ENCODE measurements at places on chromosomes 1 and 21.

GRCh38 chr21:45074048-45074817 is at the start of gene ADARB1:
ADARB1 (plus strand) TSS chr21:45074580; CDS start chr21:45171657, 97,077 bp downstream.
- no peak for DNase-seq

- no peak for DNase-seq
Measured at GRCh38 chr1:161994175-161994668, 29.4 kb downstream of the OLFML2B start.

GRCh38 chr1:115430441-115431158 is 92.6 kb upstream of the NGF start:
- DNase-seq: peak; percentile 66

DNA sequence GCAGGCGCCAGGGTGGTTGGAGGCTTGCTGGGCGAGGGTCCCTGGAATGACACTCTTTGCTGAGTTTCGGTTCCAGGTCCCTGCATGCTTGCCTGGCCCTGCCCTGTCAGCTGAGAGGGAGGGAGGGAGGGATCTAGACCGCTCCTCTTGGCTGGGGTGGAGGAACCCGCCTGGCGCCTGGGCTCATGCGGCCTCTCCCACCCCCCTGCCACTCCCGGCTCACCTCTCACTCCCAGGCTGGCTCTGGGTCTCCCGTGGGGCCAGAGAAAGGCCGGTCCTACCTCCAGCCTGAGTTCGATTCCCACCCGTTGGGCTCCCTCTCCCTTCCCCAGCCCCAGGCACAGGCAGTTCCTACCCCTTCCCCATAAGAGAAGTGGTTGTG is 19.0 kb upstream of the IFNLR1 start:
- no peak for DNase-seq

GRCh38 chr1:226548256-226549093 is at the start of gene STUM:
STUM (plus strand) TSS chr1:226548764; CDS start chr1:226548905, 141 bp downstream.
- DNase-seq: no peak

DNA sequence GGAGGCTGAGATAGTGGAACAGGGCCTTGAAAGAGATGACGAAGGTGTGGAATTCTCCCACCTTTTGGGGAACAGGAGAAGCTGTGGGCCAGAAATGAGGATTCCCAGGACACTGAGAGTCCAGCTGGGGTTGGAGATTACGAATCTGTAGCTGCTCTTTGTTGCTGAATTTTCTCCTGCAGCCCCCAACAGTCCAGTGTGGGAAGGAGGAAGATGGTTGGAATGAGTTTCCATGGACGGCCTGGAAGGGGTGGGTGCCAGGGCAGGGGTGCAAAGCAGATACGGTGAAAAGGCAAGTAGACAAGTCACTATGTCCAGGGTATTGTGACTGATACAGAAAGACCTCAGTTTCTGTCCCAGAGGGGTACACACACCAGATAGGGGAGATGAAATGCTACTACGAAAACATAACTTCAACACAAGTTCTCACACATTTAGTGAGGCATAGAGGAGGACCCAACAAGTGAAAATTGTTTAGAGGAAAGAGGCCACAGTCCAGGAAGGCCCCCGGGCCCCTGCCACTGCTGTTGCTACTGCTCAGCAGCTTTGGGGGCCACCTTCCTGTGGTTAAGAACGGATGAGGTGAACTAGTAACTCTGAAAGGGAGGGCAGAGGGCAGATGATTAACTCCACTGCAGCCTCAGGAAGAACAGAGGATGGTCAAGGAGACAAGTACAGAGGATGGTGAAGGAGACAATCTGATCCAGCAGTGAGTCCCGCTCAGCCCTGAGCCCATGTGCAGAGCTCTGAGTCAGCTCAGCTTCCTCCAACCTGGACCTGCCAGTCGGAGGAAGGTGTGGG is 7.3 kb downstream of the CD244 start:
- DNase-seq: no peak

GRCh38 chr1:119225831-119226230 is 85.4 kb upstream of the WARS2 start:
- DNase-seq: no peak

DNA sequence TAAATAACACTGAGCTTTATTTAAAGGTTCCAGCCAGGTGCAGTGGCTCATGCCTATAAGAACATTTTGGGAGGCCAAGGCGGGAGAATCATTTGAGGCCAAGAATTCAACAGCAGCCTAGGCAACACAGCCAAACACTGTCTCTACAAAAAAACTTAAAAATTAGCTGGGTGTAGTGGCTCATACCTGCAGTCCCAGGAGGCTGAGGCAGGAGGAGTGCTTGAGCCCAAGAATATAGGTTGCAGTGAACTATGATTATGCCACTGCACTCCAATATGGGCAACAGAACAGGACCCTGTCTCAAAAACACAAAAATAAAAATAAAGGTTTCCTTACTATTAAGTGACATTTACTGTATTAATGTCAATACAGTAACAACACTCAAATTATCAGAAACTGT is 2.1 kb downstream of the TAF12 start:
- no peak for DNase-seq

GRCh38 chr1:151384584-151384983 is 12.1 kb upstream of the SELENBP1 start:
- DNase-seq: no peak

DNA sequence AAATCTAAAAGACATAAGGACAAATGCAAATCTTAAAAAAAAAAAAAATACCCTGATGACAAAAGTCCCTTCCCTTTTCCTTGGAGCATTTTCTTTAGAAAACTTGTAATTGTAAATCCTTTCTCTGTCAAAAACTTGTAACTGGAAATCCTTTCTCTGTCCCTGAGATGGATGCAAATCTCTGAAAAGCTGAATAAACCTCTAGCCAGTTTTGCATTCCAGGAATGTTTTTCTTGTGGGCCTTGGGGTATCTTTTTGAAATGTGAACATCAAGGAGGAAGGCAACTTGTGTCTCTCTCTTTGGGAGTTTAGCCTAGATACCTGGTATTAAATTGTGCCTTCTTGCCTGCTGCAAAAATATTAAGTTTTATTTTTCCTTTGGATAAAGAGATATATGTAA is 305.3 kb downstream of the KCNT2 start:
- DNase-seq: no peak

All from fibroblast of skin of left biceps (primary cell).